ENCODE measurements at places on chromosomes 2 and 18.
A peak's percentile ranks its signal among the peaks of the same experiment; 100 is the strongest.

DNA sequence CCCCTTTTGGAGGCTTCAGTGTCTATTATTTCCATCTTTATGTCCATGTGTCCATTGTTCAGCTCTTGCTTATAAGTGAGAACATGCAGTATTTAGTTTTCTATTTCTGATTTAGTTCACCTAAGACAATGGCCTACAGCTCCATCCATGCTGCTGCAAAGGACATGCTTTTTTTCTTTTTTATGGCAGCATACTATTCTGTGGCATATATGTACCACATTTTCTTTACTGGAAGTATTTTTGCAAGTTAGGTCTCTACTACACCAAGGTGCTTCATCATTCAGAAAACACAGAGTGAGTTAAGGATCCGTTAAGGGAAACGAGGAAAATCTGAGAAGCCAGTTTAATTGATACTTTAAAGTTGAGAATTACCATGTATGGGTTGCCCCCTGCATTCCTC is 297.2 kb downstream of the CDCA7 start:
- DNase-seq = no peak

GRCh38 chr2:168343586-168343985 is 96.2 kb upstream of the STK39 start:
- DNase-seq = no peak

DNA sequence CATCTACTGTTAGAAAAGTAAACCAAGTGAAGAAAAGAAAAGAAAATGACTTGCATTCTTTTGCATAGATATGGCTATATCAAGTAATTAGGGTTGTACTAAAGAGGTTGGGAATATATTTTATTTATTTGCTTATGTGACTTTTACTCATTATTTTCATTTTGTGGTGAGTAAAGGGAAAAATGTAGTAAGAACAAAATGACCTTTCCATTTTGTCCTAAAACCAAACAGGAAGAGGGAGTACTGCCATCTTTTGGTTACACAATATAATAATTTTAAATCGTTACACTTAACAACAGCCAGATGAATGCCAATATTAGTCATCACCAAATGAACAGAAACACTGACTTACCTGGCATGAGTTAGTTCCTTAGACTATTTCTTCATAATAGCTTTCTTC is 47.3 kb upstream of the NDUFV2 start:
- no peak for DNase-seq

- DNase-seq = no peak
Observed at GRCh38 chr18:22322243-22322691, 95.4 kb downstream of the CTAGE1 start.

DNA sequence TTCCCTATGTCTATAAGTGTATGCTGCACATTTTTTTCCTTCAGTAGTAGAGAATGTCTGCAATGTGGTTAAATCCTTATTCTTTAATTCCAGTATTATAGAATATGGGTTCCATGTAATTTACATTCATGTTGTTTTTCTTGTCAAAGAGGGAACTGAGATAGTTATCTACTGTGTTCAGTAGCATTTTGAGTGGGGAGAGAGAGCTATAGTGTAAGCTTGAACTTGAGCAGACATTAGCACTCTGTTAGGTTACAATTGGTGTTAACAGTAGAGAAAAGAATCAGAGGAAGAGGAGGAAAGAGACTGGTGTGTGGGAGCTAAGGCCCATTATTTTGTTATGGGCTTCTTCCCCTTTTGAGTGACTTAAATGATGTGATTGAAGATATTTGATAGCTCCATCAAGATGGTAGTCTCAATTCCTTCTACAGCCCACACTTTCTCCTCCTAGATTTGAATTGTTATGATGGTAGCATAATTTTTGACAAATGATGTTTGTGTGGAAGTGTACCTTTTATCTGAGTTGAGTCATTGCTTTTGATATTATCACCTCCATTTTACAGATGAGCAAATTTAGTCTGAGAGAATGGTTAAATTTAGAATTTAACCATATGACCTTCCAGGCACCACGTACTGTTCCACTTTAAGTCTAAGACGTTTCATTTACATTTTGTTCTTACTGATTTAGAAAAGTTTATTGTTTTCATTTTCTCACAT is 71.3 kb downstream of the FMNL2 start:
- DNase-seq = no peak

GRCh38 chr2:82959727-82960126 is 1499.4 kb downstream of the SUCLG1 start:
- no peak for DNase-seq

GRCh38 chr2:188324067-188324466 is 32.4 kb downstream of the GULP1 start:
- no peak for DNase-seq

GRCh38 chr18:5419030-5419429 is 123.5 kb upstream of the ZBTB14 start:
- DNase-seq = no peak

DNA sequence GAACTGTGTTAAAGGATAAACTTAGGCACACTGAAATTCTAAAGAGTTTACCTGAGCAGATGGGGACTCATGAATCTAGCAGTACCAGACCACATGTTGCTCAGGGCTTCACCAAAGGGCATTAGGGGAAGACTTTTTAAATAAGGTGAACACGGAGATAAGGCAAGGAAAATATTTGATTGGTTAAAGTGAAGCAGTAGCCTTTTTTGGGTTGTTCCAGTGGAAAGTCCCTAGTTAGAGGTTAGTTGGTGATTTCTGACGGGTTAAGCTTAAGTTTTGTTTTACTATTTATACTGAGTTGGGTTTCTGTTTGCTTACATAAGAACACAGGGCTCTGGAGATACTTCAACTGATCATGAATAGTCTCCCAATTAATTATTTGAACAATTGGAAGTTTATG is 722.5 kb downstream of the SOCS6 start:
- no peak for DNase-seq

- no peak for DNase-seq
Observed at GRCh38 chr2:74856599-74856998, 22.7 kb downstream of the HK2 start.

- DNase-seq = peak; percentile 58
Observed at GRCh38 chr2:127094509-127095366, 12.2 kb downstream of the BIN1 start.

DNA sequence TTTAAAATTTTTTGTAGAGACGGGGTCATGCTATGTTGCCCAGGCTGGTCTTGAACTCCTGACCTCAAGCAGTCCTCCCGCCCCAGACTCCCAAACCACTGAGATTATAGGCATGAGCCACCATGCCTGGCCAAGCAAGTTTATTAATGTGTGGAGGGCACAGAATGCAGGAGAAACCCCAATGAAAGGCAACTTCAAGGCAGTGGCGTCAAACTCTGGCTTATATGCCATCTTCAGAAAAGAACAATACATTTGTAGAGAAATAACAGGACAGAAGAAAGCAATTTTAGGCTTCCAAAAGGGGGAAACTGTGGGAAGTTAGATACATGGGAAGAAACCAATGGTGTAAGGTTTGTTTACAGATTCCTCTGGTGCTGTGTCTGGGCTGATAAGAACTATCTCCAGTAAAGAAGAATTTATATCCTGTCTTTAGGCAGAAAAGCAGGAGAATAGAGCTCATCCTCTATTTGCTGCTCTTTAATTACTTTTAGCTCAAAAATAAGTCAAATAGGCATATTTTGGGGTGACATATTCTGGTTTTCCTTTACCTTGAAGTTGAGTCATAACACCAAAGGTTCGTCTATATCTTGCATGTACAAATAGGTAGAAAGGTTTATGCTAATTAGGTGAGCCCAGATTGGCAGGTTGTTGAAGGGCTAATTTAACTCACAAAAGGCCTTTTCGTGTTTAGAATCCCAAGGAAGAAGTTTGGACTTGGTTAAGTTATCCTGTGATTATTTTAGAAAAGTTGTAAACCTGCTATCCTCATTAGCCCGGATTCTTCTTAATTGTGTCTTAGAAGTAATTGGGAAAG is 26.0 kb upstream of the TMEM214 start:
- DNase-seq = no peak

DNA sequence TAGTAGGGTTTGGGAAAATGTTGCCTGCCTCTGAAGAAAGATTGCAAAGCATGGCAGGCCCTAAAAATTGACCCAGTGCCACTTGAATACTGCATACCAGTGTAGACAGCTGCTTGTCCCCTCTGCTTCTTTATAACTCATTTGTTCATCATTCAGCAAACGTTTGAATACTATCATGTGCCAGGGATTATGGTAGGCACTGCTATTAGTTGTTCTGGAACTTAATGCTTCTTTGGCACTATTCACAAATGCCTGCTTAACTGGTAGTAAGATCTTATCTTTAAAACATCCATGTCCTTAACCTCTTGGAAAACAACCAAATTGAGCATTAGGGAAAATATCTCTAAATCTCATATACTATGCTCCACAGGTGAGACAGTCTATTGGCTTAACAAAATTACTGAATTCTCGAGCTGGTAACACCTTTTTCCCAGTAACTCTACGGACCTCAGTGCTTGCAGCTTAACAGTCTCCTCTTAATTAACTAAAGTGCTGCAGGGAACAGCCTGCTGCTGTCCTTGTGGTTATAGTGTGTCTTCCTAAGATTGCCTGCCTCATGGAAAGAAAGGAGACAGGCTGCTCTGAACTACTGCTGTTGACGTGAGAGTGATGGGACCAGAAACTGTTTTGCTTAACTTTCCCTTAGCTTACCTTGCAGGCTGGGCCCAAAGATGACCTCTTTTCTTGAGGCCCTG is 93.2 kb downstream of the MIB1 start:
- DNase-seq = no peak

- no peak for DNase-seq
Observed at GRCh38 chr2:78093436-78093835, 571.3 kb upstream of the LRRTM4 start.

DNA sequence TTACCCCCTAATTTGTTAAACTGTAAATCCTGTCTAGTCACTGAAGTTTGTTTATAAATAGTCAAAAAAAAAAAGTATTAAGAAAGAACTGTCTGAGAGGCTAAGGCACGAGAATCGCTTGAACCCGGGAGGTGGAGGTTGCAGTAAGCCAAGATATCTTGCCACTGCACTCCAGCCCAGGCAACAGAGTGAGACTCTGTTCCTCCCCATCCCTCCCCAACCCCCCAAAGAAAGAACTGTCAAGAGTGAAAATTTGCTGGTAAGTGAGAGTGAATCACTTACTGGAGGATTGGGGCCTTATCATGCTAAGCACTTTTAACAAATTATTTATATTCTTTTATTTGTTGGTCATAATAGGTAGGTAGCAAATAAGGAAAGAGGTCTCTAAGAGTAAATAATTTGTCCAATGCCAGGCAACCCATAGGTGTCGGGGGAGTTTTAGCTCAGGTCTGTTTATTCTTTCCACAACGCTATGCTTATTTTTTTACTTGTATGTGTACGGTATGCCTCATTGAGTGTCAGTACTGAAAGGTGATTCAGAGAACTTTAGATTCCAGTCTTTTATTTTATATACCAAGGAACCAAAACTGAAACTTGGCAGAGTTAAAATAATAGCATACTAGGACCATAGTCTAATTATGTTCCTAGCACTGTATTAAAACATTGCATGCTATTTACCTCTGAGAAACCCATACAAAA is 2.5 kb downstream of the TAF4B start:
- DNase-seq = no peak

- DNase-seq = no peak
Observed at GRCh38 chr18:68299906-68300305, 415.0 kb downstream of the TMX3 start.

GRCh38 chr2:144501118-144501517 is 18.8 kb downstream of the ZEB2 start:
- DNase-seq = no peak

DNA sequence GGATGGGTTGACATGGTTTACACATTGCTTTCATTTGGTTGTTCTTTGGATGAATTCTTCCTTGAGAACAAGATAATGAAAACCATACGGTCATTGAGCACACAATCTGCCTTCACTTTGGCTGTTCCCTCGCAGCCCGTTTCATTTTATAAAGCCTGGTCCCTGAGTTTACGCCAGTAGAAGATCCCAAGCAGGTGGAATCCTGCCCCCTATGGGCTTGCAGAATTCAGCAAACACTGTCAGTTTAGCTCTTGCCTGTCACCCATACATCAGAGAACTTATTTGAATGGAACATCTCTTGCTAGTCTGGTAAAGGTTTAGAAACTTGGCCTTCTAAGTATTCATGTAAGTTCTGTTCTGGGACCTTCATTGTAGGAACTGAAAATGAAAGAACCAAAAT is 666.4 kb upstream of the ZEB2 start:
- no peak for DNase-seq

Data from lower leg skin (tissue), 4 donors.